ENCODE measurements at places on chromosomes 7 and 10. TPM values are rescaled to one million over a fixed set of nuclear protein-coding genes. Genes with fewer than 3 reads are reported as not detected.

PMPCB gene
- total RNA-seq = 83.4 TPM

EN2 gene
- total RNA-seq = under 0.01 TPM

P4HA1 gene
- total RNA-seq = 143 TPM

GIMAP7 gene
- total RNA-seq = not detected

NUDT13 gene
- total RNA-seq = 1.8 TPM

GRCh38 chr10:69101451-69102095, 13.7 kb downstream of the SRGN start:
- DNase-seq = peak; percentile 65
- peak overlapping the region; percentile 38 for H3K27ac ChIP-seq
- H3K27me3 ChIP-seq = no peaks in the 10 kb centered on the region
- H3K4me1 ChIP-seq = peaks cover 16% of the 10 kb centered on the region
- peaks cover 72% of the 10 kb centered on the region for H3K36me3 ChIP-seq

DNA sequence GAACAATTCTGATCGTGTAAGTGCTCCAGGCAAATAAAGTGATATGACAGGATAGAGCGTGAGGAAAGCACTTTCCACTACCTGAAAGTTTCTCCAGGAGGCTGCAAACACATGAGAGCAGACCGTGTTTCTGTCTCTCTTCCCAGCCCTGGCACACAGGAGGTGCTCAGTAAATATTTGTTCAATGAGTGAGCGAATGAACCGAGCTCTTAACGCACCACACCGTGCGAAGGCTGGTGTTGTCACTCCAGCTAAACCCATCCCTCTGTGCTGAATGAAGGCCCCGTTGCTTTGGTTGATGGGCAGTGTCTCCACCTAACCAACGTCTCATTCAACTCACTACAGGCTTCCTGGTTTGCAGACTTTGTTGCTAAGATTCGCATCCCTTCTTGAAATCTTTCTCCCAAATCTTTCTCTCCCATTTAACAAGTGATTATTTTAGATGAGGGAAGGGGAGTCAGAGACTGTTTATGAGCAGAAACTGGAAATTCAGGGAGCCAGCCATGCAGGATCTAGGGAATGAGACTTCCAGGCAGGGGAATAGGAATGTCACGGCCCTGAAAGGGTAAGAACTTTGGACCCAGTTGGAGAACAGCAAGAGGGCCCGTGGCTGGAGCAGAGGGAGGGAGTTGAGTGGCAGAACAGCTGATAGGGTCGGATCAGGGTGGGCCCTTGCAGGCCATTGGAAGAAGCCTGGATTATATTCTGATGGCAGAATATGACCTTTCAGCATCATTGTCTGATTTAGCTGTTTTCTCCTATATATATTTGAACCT, 282.6 kb downstream of the CAMK1D start:
- no peak overlapping the region for H3K4me3 ChIP-seq
- no peaks in the 10 kb centered on the region for H3K27me3 ChIP-seq
- H3K27ac ChIP-seq = no peak overlapping the region
- H3K36me3 ChIP-seq = no peaks in the 10 kb centered on the region

GRCh38 chr10:122475591-122476332, 14.4 kb downstream of the HTRA1 start:
- H3K27me3 ChIP-seq = no peaks in the 10 kb centered on the region
- H3K36me3 ChIP-seq = no peaks in the 10 kb centered on the region
- H3K27ac ChIP-seq = no peak overlapping the region

- H3K27ac ChIP-seq = no peak overlapping the region
- no peaks in the 10 kb centered on the region for H3K27me3 ChIP-seq
- no peak overlapping the region for H3K4me3 ChIP-seq
- DNase-seq = peak; percentile 66
- peaks cover 8% of the 10 kb centered on the region for H3K4me1 ChIP-seq
- no peaks in the 10 kb centered on the region for H3K36me3 ChIP-seq
Measured at GRCh38 chr7:84746353-84746752, 440.5 kb downstream of the SEMA3D start.

- DNase-seq = no peak
- no peak overlapping the region for H3K27ac ChIP-seq
- no peak overlapping the region for H3K4me3 ChIP-seq
Measured at GRCh38 chr10:44280226-44281014, 104.5 kb downstream of the CXCL12 start.

DNA sequence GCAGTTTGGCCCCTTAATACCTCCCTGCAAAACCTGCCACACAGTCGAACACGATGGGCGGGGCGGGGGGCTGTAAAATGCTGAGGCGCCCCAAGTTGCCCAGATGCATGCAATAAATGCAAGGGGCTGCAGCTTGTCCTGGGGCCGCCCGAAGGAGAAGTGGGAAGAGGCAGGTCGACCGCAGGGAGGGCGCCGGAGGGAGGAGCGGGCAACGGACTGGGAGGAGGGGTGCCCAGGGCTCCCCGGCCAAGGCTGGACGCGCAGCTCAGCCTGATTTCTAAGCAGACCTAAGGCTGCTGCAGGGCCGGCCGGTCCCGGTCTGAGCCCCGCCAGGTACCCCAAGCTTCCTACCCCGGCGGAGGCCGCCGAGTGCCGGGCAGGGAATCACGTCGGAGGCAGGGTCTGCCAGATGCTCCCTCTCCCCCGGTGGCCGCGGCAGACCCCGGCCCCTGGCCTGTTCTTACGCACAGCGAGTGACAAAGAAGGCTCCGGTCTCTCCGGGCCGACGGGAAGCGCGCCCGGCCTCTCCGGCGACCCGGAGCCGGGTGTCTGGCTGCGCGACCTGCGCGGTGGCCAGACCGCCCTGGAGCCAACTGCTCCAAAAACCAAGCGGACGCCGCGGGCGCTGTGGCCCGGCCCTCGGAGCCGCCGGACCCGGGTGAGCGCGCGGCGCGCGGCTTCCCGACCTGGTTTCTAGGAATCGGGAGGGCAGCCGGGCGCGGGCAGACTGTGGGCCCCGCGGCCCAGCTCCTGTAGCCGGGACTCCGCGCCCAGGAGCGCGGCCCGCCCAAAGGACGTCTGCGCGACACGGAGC, 744 bp upstream of the EBF3 start:
- H3K36me3 ChIP-seq = peaks cover 6% of the 10 kb centered on the region
- H3K27me3 ChIP-seq = peaks cover 28% of the 10 kb centered on the region
- peak overlapping the region; percentile 76 for H3K4me3 ChIP-seq
- DNase-seq = peak; percentile 96
- peaks cover 9% of the 10 kb centered on the region for H3K4me1 ChIP-seq
- no peak overlapping the region for H3K27ac ChIP-seq

- peaks cover 21% of the 10 kb centered on the region for H3K4me1 ChIP-seq
- H3K4me3 ChIP-seq = no peak overlapping the region
- no peaks in the 10 kb centered on the region for H3K27me3 ChIP-seq
- DNase-seq = no peak
Measured at GRCh38 chr10:76540786-76541185, 1096.8 kb downstream of the KCNMA1 start.

- H3K27ac ChIP-seq = no peak overlapping the region
- H3K4me3 ChIP-seq = no peak overlapping the region
- DNase-seq = no peak
Measured at GRCh38 chr7:133491201-133491691, 238.4 kb downstream of the EXOC4 start.

GRCh38 chr10:84337199-84337598, 8.8 kb downstream of the CCSER2 start:
- H3K27ac ChIP-seq = peak overlapping the region; percentile 43
- peak; percentile 76 for DNase-seq
- H3K36me3 ChIP-seq = no peaks in the 10 kb centered on the region

DNA sequence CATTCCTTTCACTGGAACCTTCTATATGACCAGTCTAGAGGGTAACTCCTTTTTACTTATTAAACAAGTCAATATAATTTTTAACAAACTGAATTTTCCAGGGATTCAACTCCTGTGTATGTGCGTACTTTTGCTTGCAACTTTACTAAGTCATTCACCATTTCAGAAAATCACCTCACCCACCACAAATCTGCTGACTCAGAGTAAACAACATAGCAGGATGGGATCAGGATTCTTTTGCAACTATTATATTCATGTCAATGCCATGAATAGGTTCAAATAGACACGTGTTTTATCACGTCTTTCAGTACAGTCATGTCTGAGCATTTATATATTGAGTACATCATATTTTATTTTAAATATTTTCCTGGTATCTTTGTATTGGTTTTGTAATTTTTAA, 14.5 kb downstream of the CTTNBP2 start:
- H3K4me3 ChIP-seq = no peak overlapping the region
- no peaks in the 10 kb centered on the region for H3K4me1 ChIP-seq
- DNase-seq = no peak
- H3K27me3 ChIP-seq = no peaks in the 10 kb centered on the region
- no peak overlapping the region for H3K27ac ChIP-seq
- H3K36me3 ChIP-seq = no peaks in the 10 kb centered on the region

GRCh38 chr7:17507717-17508116, 209.3 kb downstream of the AHR start:
- H3K36me3 ChIP-seq = no peaks in the 10 kb centered on the region
- no peak overlapping the region for H3K4me3 ChIP-seq
- H3K4me1 ChIP-seq = peaks cover 10% of the 10 kb centered on the region
- H3K27me3 ChIP-seq = no peaks in the 10 kb centered on the region
- DNase-seq = no peak
- H3K27ac ChIP-seq = no peak overlapping the region

- peaks cover 4% of the 10 kb centered on the region for H3K4me1 ChIP-seq
- H3K4me3 ChIP-seq = no peak overlapping the region
- DNase-seq = no peak
- H3K36me3 ChIP-seq = peaks cover 35% of the 10 kb centered on the region
- H3K27ac ChIP-seq = peak overlapping the region; percentile 33
Measured at GRCh38 chr7:77579797-77580196, 42.7 kb downstream of the PTPN12 start.

GRCh38 chr7:21377545-21377944, 50.3 kb upstream of the SP4 start:
- H3K27ac ChIP-seq = no peak overlapping the region
- no peaks in the 10 kb centered on the region for H3K4me1 ChIP-seq
- H3K4me3 ChIP-seq = no peak overlapping the region
- DNase-seq = no peak
- H3K36me3 ChIP-seq = no peaks in the 10 kb centered on the region
- no peaks in the 10 kb centered on the region for H3K27me3 ChIP-seq

- no peak overlapping the region for H3K4me3 ChIP-seq
- H3K27me3 ChIP-seq = no peaks in the 10 kb centered on the region
- no peak overlapping the region for H3K27ac ChIP-seq
- peaks cover 11% of the 10 kb centered on the region for H3K4me1 ChIP-seq
Measured at GRCh38 chr10:76881477-76882220, 756.0 kb downstream of the KCNMA1 start.

DNA sequence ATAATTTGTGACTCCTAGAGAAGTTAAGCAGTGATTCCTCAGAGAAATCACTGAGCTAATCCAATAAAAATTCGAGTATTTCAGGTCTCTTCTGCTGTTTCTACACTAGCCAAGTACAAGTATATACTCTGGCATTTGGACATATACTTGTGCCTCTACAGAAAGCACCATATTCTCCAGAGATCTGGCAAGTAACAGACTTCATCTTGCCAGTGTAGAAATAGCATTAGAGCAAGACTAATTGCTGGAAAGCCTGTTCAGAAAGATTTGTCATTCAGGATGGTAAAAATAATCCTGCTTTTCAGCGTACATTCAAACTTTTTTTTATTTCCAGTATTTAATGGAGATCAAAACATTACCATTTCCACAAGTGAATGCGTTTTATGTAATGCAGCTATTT, 410.8 kb upstream of the ETV1 start:
- no peak for DNase-seq
- no peak overlapping the region for H3K27ac ChIP-seq
- H3K4me1 ChIP-seq = no peaks in the 10 kb centered on the region
- H3K27me3 ChIP-seq = no peaks in the 10 kb centered on the region
- no peaks in the 10 kb centered on the region for H3K36me3 ChIP-seq

DNA sequence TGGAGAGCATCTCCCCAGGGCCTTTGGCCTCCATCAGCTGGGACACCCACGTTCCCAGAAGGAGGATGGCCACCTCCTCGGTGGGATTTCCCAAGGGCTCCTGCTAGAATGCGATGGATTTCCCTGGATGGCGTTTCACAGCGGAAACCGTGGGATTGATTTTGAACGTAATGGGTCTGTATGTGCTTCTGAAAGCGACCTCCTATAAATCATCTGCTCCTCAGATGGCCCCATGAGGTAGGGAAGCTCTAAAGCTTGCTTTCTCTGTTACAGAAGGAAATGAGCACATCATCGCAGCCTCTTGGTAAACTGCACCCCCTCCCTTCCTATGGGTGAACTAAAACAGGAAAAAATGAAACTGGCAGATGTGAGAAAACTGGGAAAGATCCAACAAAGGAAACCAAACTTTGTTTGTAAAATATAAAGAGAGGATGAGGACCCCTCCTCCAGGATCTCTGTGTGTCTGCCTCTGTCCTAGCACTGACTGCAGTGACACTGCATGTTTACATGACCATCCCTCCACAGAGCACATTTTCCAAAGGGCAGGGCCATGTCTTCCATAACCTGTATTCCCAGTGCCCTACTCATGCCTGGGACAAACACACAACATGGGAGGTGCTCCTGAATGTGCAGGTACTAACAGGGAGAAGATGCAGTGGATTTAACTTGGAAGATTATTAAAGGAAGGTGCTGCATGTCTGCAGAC, 57.6 kb downstream of the LYZL1 start:
- H3K36me3 ChIP-seq = no peaks in the 10 kb centered on the region
- H3K4me3 ChIP-seq = no peak overlapping the region
- H3K27me3 ChIP-seq = no peaks in the 10 kb centered on the region
- no peak for DNase-seq
- peaks cover 18% of the 10 kb centered on the region for H3K4me1 ChIP-seq
- H3K27ac ChIP-seq = no peak overlapping the region

GRCh38 chr7:28808796-28809533, 149.2 kb downstream of the TRIL start:
- no peaks in the 10 kb centered on the region for H3K36me3 ChIP-seq
- no peak overlapping the region for H3K27ac ChIP-seq
- no peak overlapping the region for H3K4me3 ChIP-seq
- peaks cover 25% of the 10 kb centered on the region for H3K4me1 ChIP-seq
- no peaks in the 10 kb centered on the region for H3K27me3 ChIP-seq

- DNase-seq = no peak
- no peak overlapping the region for H3K4me3 ChIP-seq
- no peaks in the 10 kb centered on the region for H3K27me3 ChIP-seq
- H3K4me1 ChIP-seq = peaks cover 23% of the 10 kb centered on the region
Measured at GRCh38 chr10:103736763-103737162, 118.6 kb downstream of the SH3PXD2A start.

DNA sequence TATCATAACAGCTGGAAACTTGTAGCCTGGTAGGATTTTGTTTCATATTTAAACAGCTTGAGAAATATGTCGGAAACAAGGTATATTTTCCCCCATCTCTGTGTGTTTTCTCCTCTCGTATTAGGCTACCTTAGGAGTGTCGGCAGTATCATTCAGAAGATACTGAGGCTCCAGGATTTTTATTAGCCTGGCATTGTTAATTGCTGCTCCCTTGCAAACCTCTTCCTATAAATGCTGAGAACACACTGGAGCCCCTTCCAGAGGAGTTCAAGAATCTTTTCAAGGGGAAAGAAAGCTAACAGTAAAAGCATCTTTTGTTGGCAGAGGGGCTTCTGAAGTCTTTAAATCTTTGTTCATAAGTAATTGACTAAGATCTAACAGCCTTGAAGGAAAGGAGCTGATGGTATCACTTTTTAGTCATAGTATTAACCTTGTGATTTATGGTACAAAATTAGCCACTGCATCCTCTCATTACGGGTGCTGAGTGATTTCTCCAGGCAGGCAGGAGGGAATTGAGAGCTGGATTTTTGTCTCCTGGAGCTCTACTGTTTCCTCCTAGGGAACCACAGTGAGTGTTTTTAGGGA, 998.7 kb downstream of the LRMDA start:
- H3K4me3 ChIP-seq = peak overlapping the region; percentile 16
- H3K27ac ChIP-seq = peak overlapping the region; percentile 64
- no peaks in the 10 kb centered on the region for H3K36me3 ChIP-seq
- H3K4me1 ChIP-seq = peaks cover 49% of the 10 kb centered on the region
- H3K27me3 ChIP-seq = no peaks in the 10 kb centered on the region
- peak; percentile 79 for DNase-seq

Measured in osteoblast (primary cell).